ENCODE measurements at places on chromosomes 16 and 17.

DNA sequence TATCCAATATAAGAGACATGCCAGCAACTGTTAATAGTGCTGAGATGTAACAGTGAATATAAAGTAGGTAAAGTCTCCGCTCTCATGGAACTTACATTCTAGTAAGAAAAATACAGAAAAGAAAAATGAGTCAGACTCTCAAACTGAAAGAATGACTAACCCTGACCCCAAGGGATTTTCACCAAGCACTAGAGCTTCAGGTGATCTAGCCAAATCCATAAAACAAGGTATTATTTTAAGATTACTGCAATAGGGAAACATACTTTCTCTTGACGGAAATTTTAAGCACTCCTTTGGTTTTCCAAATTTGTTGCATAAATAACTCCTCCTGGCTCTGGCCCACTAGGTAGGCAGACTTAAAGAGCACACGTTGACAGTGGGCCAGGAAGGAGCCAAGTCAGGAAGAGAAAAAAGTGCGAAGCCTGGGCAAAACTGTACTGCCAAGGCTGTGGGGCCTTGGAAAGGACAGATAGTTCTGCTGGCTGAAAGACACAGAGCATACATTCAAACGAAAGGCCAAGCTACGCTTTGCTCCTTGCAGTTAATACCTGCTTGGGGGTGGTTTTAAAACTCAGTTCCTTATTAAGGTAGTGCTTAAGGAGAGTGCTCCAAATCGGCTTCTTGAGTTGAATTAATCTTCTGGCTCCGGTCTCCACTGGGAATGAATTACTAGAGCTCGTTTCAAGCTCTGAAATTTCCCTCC is 1.4 kb downstream of the GOT2 start:
- no peak for DNase-seq

GRCh38 chr17:78925662-78926555 is 722 bp upstream of the TIMP2 start:
- DNase-seq = no peak

GRCh38 chr17:76152591-76152990 is 11.5 kb upstream of the FOXJ1 start:
- DNase-seq = no peak

DNA sequence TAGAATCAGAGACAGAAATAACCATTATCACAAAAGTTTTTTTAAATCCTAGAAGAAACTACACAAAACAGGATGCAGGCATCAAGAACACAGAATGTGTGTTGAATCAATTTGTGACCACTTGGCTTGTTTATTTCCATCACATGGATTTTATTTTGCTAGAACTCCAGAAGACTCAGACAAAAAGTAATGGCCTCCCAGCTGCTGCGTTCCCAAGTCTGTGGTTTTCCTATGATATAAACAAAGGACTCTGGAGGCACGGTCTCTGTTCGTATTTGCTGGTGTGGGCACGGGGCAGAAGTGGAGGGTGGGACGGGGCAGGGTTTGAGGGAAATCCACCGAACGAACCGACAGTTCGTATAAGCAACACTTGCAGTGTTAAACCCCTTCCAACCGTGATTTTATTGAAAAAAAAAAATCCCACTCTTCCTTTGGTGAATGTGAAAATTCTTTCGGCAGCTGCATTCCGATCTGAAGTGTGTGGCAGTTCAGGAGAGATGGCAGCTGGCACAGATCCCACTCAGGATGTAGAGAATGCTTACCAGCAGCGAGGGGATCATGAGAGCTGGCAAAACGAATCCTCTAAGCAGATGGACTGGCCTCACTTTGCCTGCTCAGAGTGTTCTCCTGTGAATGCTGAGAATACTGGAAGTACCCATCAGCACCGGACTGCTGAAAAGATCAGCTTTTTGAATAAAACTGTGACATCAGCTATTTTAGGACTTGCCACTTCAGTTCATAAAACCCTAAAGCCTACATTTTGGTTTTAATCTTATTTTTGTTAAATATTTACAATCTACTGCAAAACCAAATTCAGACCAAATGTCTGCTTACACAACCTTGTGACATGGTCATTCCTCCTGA is 165.2 kb downstream of the VPS53 start:
- DNase-seq = no peak

DNA sequence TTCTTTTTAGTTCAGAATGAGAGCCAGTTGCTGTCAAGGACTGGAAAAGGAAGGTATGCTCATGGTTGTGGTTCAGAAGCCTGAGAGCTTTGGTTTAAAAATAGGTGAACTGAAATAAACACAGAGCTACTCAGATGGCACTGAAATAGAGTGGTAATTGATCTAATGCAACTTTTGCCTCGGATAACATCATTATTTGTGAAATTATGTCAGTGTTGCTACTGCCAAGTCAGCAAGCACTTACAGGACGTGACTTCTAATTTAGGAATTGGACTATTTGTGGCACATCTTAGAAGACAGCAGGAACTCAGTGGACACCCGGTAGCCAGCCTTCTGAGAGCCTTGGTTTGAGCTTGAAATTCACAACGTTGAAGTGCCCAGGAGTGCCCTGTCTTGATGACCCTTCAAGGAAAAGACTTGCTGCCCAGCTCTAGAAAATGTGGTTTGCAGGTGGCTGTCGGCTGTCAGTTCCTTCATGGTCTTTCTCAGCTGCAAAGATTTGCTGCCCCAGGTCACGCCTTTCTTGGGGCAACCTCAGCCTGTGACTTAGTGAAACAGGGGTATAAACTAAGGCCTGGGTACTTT is 42.0 kb upstream of the XYLT1 start:
- DNase-seq = no peak

DNA sequence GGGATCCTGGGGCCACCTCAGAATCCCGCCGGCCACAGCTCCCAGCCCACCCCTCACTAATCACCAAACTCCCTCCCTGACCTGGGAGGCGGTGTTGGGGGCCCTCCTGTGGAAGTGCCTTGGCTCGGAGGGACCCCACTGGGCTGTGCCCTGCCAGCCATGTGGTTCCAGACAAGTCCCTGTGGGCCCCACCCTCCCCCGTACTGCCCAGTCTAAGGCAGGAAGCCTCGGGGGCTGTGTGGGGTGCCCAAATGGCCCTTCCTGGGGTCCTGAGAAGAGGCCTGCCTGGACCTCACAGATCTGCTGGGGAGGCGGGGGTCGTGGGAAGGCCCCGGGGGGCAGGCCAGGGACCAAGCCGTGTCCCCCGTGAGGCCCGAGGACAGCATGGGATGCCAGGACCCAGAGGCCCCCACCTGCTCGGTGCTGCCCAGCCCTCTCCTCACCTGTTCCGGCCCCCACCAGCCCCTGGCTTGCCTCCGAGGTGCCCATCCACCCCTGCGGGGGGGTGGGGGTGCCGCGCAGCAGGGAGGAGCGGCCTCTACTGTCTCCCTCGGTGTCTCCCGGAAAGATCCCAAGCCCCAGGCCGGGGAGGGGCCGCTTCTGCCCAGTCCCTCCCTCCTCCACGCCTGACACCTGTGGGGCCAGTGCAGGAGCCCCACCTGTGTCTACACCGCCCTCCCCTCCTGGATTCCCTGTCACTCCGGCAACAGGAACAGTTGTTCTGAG is 9.3 kb upstream of the KREMEN2 start:
- DNase-seq = no peak

- no peak for DNase-seq
Observed at GRCh38 chr16:4450430-4450829, 24.0 kb downstream of the NMRAL1 start.

DNA sequence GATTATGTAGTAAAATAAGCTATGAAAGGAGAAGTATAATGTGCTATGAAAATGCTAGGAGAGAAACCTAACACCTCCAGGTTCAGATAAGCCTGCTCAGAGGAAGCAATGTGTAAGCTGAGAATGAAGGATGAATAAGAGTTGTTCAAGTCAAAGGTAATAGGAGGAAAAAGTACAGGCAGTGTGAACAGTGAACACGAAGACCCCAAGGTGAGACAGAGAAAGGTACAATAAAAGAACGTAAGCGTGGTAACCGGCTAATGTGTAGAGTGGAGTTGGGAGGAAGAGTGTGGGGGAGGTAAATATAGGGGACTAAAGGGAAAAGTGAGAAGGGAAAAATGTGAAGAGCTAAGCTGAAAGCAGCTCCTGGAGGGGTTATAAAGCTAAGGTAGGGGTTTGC is 74.2 kb downstream of the TTC19 start:
- DNase-seq = no peak

DNA sequence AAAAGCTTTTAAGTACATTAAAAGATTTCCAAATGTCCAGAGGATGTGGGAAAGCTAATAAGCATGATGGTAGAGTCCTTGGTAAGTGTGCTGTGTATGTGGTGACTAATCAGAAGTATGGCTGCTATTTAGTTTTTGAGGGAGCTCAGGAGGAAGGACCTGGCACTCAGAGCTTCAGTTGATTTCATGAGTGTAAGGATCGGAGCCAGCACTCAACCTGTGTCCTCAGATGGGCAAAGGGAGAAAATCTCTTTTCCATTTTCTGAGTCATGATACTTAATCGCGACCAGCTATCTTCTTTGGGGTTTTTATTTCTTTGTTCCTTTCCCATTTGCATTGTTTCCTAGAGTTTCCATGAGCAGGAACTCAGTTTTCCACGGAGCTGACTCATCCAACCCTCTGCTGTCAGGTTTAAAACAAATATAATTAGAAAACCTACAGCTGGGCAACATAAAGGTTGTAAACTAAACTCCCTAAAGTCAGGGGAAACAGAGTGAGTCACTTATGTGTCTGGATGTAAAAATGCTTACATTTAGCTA is 125.4 kb downstream of the MAP2K6 start:
- no peak for DNase-seq

- DNase-seq = no peak
Observed at GRCh38 chr16:10579575-10579964, 828 bp downstream of the EMP2 start.

Data from activated naive CD4-positive, alpha-beta T cell treated with anti-CD3 and anti-CD28 coated beads, Interleukin-2, amount 50 U/mL, for 72 hours (primary cell).